ENCODE measurements at places on chromosomes 5 and 9.

DNA sequence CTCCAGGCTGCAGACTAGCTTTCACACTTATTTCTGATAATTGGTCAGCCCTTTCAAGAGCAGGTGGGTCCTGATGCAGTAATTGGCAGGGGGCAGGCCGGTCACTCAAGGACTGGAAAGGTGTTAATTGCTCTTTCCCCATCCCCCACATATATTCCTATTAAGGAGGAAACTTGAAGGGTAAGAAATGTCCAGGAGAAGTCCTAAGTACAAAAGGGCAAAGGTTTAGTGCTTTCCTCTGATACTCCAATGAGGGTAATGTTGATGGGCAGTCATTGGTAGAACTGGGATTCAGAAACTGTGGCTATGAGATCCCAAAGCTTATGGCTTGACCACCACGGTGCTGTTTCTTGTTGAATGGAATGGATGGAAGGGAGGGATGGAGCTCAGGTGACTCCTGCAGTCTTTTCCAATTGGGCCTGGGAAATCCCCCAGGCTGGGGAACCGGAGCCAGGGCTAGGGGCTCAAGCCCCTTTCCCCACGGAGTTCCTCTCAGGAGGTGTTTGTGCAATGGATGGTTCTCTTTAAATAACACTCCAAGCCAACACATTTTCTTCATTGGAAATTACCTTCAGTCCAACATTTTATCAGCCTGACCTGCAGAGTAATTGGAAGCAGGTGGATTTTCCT lies 103.2 kb upstream of the ALDH1B1 start:
- DNase-seq, result no peak

- no peak for DNase-seq
Measured at GRCh38 chr9:127450243-127450760, 904 bp downstream of the RPL12 start.

DNA sequence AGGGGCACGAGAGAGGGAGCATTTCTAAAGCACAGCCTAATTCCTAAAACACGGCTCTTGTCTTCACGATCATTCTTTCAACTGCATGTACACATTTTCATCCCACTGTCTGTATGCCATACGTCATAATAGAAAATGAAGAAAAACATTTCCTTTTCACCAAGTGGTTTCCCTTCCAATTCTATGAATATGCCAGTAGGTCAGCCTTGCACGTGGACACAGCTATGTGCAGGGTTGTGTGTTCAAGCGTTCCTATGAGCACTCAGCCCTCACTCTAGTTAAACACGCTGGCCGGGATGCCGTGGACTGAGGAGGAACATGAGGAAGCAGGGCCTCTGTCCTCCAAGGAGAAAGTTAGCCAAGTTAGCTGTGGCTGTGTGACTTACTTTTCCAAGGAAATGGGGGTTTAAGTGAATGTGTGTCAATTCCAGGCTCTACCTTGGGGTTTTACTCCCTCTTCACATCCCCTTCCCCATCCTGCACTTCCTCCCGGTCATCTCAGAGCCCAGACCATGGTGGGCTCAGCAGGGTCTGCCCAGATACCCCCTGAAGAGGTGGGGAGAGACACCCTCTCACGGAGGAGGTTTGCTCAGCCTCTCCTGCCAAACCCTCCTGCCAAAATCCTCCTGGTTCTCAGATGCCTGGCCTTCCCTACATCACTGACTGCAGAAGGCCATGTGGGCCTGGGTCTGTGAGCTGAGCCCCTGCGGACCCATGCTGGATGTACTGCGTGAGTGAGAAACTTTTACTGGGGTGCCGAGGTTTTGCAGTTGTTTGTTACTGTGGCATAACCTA lies 230.6 kb downstream of the FSTL4 start:
- DNase-seq, result no peak

GRCh38 chr9:94948567-94949235 lies 222.2 kb downstream of the AOPEP start:
- no peak for DNase-seq

- no peak for DNase-seq
Measured at GRCh38 chr9:14992081-14992480, 81.9 kb upstream of the FREM1 start.

DNA sequence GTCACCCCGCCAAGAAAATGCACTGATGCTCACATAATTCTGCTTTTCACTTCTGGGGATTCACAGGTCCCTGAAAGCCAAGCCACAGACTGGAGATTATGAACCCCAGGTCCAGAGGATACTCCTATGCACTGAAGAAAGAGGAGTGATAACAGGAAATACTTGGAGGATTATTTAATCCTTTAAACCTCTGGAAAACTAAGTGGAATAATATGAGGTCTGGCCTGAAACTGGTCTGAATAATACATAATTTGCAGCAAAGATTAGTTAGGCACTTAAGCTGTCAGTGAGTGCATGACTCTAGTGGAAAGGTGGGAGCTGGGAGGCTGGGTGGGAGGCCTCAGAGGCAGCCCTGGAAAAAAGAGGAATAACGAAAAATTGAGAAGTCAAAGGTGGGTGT lies 45.7 kb downstream of the MARCHF3 start:
- DNase-seq, result no peak

DNA sequence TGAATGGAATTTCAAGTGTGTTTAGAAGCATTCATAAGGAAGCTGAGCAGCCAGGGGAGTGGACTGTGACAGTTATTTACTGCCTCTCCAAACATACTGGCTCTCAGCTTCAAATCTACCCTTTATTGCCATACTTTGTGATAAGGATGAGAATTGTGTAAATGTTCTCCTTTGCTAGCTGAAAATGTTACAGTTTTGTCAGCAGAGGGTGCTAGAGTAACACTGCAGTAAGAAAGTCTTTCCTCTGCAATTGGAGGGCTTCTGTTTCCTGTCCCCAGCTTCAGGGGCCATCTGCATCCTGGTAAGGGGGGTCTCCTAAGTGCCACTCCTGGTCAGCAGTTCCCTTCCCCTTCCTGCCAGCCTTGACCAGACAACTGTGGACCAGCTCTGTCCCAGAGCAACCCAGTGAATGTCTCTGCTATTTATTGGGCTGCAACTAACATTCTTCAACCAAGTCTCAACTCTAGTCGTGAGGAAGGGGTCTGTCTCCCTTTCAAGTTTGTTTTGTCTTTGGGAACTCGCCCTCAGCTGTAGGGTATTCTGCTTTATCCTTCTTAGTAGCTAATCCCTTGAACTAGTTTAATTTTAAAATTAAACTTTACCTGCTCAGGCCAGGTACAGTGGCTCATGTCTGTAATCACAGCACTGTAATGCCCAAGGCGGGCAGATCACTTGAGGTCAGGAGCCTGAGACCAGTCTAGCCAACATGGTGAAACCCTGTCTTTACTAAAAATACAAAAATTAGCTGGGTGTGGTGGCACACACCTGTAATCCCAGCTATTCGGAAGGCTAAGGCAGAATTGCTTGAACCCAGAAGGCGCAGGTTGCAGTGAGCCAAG lies 45.3 kb downstream of the RAPGEF6 start:
- DNase-seq, result peak; percentile 50

- DNase-seq, result peak; percentile 44
Measured at GRCh38 chr5:95591490-95591901, 28.4 kb upstream of the GPR150 start.

GRCh38 chr9:14424983-14425382 lies 111.0 kb upstream of the NFIB start:
- no peak for DNase-seq

DNA sequence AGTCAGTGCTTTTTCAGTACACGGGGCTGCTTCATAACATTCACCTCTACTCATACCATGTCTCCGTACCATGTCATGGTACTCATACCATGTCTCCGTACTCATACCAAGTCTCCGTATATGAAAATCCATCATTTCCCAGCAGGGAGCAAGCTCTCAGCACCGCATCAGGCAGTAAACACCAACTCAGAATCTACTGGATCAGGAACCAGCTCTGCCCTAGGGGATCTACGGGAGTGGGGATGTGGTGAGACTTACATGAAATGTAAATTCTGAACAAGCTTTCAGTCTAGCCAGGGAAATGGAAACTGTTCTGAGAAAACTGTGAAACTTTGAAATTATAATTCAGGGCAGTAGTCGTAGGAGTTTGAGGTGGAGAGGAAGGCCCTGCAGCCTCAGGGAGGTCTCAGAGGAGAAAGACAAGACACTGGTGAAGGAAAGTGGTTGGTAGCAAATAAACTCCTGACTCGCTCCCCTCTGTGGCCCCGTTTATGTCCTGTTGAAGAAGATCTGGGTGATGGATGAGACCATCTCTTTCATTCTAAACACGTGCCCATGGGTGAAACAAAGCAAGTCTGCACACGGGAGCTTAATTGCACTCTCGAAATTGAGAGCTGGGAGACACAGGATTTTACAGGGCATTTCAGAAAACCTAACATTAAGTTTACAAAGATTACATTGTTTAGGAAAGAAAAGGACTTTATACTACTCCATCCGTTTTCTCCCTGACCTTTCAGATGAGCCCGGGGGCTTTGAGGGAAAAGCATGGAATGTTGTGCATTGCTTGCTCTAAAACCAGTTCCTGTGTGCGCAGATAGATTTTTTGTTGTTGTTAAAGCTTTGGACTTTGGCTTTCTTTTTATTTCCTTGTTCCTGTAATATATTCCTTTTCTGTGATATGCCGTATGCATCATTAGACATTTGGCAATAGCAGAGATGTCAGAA lies 26.8 kb downstream of the ACTBL2 start:
- no peak for DNase-seq

GRCh38 chr9:5920860-5921328 lies 30.2 kb downstream of the MLANA start:
- no peak for DNase-seq

DNA sequence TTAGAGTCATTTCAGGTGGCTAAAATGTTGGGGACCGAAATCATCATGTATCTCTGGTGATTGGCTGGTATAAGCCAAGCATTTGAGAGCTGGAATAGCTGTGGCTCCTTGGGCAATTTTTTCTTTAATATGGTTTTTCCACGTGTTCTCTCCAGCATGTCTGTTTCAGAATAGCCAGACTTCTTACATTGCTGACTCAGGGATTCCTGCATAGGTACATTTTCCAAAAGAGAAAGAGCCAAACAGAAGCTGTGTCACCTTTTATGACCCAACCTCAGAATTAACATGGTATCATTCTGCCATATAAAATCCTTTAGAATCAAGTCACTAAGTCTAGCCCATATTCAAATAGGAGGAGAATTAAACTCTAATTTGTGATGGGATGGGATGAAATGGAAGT lies 74.8 kb upstream of the TSLP start:
- no peak for DNase-seq

DNA sequence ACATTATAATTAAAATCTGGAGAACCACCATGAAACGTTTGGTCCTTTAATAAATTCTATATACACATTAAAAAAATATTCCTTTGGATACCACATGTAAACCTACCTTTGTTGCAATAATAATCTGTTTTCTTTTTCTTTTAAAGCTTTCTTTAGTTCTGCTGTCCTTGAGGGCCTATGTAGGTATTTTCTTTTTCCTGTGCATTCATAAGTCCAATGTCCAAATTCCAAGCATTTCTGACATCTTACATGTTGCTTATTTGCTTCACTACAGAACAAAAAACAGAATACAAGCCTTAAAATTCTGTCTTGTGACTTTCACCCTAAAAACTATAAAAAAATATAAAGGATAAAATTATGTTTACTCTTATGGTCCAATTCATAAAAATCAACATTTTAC lies 19.7 kb downstream of the ZCCHC10 start:
- DNase-seq, result no peak

GRCh38 chr9:133014696-133015095 lies 16.1 kb upstream of the GTF3C5 start:
- DNase-seq, result no peak

DNA sequence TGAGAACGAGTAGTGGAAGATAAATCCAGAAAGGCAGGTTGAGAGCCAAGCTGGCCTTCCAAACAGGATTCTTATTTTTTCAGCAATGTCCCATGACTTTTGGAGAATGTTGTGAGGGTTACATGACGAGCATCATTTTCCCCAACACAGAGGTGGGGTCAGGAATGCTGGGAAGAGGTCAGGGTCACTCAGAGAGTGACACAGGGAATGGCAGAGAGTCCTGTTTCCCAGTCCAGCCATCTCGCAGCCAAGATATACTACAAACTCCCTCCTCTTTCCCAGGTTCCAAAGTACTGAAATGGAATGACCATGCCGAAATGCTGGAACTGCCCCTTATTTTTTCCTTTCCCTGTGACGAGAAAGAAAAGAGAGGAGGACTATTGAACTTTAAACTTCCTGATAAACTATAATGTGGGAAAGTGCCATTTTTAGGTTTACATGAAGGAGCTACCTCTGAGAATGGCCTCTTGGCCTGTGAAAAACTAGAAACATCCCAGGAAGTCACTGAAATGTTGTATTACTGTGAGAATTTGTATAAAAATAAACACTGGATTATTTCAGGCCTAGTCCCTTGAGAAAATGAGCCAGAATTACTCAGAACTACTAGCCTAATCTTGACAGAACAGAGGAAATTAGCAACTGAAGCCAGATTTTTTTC lies 420.4 kb downstream of the CETN3 start:
- DNase-seq, result no peak

DNA sequence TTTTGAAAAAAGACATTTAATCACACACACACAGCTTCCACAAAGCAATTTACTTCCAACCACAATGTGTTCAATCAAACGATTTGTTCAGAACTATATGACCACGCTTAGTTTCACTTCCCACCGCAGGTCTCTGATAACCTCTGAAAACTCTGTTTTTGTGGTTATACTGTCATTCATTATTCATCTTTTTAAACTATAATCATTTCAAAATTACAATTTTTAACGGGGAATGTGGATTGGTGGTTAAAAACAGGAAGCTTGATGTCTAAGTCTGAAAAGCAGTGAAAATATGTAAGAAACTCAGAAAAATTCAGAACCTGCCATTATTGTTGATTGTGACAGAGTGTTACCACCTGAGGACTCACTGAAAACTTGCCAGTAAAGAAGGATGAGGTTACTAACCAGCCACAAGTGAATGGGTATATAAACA lies 12.7 kb upstream of the TMEM174 start:
- no peak for DNase-seq

DNA sequence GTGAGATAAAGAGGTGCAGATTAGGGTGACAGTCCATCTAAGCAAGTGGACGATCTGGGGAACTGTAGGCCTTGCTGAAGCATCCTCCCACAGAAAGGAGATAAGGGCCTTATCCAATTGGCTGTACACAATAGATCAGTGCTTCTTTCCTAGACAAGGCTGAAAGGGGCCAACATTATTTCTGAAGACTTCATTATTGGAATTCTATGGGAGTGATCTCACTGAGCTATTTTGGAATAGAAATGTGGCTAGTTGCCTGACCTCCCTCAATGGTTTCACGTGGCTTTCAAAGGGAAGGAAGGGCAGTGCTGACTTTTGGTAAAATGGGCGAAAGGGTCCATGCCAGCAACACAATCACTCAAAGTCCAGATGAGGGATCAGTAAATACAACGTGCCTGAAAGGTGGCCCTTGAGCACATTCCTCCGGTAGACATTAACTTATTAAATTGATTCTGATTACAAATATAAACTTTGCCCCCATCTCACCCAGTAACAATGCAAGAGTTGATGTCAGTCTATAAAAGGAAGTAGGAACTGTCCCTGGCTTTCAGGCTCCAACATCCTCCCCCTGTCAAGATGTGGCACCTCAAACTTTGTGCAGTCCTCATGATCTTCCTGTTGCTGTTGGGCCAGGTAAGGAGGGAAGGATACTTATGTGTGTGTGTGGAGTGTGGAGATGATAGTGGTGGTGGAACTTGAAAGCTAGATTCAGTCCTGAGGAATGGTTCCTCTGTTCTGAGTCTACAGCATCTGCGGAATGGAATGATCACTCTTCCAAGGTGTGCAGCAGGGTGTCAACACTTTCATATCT lies at the start of gene LEAP2:
Gene LEAP2, plus strand, starts transcription at position 550 of the 811 bp plus-strand sequence. Its CDS starts 27 bp downstream, at position 577.
- DNase-seq, result no peak
